Activated naive CD4-positive, alpha-beta T cell treated with anti-CD3 and anti-CD28 coated beads, Interleukin-2, amount 50 U/mL, for 16 hours (primary cell): ENCODE measurements at places on chromosomes 7 and 10.
A peak's percentile ranks its signal among the peaks of the same experiment; 100 is the strongest.

DNA sequence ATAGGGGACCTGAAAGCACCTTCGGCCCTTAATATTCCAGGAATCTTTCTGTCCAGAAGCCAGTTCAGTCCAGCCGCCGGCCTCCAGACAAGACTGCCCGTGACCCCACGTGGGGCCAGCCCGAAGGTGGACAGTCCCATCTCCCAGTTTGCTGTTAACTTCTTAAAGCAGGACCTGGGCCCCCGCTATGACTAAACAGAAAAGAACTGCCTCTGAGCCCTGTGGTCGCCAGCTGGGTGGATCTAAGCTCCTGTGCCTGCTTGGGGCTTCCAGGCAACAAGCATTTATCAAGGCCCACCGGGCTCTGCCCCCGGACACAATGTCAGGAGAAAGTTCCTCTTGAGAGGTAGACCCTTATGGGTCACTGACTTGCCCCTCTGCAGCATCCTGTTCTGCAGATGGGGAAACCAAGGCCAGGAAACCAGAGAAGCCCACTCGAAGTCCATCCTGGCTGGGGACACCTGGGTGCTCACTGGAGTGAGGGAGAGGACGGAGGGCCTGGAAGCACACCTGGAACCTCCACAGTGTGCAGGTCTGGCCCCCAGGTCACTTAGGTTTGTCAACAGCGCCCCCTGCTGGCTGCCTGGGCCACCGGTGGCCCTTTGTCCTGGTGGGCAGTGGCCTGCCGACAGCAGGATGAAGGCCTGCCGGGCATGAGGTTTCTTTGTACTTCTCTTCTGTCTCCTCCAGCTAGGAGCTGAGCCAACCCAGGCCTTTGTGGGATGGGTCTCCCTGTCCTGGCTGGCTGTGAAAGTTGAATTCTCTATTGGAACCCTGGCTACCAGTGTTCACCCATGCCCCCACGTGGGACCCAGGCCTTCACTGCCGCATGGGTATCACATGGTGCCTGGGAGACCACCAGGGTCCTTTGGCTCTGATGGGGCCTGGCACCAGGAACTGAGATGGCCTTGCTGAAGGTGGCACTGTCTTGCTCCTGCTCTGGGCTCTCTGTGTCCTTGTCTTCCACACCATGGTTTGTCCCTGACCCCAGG, 128.0 kb downstream of the ZMIZ1 start:
- peak; percentile 70 for DNase-seq

- DNase-seq = no peak
These were observed 1190.9 kb downstream of the TYW1 start for GRCh38 chr7:68187532-68187931.

GRCh38 chr7:32591938-32592337, 96.6 kb downstream of the AVL9 start:
- DNase-seq = no peak

- no peak for DNase-seq
These were observed 25.8 kb upstream of the ZRANB1 start for GRCh38 chr10:124916098-124916584.

GRCh38 chr7:16492513-16493062, 27.1 kb upstream of the SOSTDC1 start:
- no peak for DNase-seq

DNA sequence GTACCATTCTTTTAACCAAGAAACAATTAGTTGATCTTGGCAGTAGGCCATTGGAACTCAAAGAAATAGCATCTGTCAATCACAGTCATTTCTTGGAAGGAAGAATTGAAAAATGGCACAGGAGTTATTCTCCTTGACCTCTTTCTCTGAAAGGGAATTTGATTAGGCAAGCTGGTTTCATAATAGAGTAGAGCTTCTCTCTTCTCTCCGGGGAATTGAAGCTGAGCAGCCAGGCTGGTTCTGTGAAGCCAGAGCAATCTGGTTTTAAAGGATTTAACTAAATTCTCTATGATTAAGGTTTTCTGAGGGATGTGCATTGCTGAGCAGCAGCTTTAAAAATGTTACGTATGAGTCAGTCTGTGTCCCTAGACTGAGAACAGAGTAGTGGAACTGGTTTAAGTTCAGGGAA, 70.2 kb downstream of the AHCYL2 start:
- no peak for DNase-seq

- DNase-seq = no peak
These were observed 257.7 kb upstream of the GLI3 start for GRCh38 chr7:42494736-42495135.

GRCh38 chr10:79348640-79348988, 1.3 kb downstream of the PPIF start:
- DNase-seq = no peak

GRCh38 chr10:30371954-30372353, 22.9 kb upstream of the MTPAP start:
- DNase-seq = no peak

DNA sequence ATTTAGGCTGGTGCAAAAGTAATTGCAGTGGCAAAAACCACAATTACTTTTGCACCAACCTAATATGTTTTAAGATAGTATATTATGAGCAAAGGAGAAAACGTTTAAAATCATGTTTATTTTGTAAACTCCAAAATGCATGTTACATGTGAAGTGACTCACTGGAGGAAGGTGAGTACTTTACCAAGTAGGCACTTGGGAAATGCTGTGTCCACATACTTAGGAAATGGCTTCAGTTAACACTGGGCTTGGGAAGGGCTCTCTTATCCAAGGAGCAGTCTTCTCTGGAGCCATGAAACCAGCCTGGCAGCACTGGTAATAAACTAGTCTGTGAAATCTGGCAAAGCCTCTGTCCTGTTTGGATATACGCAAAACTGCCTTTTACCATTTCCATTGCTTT, 4.4 kb downstream of the RPS24 start:
- DNase-seq = no peak

DNA sequence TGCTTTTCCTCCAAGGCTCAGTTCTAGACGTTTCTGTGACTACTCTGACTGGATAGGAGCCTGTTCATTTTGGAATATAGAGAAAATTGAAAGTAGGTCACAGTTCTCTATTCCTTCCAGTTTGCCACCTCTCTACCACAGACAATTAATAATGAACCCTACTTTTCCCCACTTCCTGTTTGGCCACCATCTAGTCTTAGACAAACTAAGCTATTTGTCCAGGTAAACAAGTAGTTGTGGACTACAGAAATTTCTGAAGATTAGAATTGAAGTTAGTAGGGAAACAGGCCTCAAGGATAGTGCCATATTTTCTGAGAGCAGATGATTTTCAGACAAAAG, 87.0 kb downstream of the AUTS2 start:
- DNase-seq = no peak

DNA sequence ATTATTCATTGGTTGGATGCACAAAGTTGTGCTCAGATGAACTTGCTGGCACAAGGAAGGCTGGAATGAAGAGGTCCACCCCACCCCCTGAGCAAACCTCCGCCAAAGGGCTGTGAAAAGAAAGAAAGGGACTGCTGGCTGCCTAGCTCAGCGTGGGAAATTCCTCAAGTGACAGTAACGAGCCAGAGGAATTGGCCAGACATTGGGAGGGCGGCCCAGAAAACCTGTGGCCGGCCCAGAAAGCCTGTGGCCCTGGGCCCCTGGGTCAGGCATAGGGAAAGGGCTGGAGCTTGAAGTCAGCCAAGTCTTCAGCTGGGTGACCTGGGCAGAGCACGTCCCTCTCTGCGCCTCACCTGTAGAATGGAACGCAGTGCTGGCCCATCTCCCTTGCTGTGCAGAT, 30.6 kb upstream of the CTBP2 start:
- no peak for DNase-seq

- no peak for DNase-seq
These were observed 594.1 kb downstream of the GRM8 start for GRCh38 chr7:126658684-126659083.

GRCh38 chr10:90136731-90137316, 435.4 kb downstream of the KIF20B start:
- no peak for DNase-seq

- DNase-seq = no peak
These were observed 808.5 kb upstream of the CELF2 start for GRCh38 chr10:10209167-10209566.

DNA sequence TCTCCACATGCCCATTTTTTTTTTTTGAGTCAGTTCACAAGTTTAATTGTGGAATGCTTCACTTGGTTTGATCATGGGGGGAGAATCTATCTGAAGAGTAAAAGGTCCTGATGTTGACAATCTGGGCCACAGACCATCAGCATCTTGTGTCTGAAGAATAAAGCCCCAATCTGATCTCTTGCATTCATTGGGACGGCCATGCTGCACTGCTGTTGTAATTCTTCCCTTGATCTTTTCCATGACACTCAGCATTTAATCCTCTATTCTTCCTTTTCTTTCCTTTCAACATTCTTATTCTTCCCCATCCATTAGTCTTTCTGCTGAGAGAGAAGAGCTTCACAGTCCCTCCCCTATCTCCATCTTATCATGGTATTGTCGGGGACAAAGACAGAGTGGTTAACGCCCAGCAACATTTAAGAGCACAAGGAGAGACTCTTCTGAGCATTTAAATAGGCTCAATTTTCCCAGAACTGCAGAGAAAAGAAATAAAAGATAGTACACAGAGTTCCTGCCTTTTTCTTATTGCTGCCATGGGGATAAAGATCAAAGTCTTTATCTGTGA, 1157.3 kb downstream of the SORCS3 start:
- no peak for DNase-seq

- no peak for DNase-seq
These were observed 8.3 kb downstream of the SLC37A3 start for GRCh38 chr7:140390034-140390433.

- DNase-seq = no peak
These were observed 127.7 kb downstream of the DIP2C start for GRCh38 chr10:561721-562120.

GRCh38 chr10:33152146-33152545, 182.3 kb downstream of the NRP1 start:
- DNase-seq = no peak

DNA sequence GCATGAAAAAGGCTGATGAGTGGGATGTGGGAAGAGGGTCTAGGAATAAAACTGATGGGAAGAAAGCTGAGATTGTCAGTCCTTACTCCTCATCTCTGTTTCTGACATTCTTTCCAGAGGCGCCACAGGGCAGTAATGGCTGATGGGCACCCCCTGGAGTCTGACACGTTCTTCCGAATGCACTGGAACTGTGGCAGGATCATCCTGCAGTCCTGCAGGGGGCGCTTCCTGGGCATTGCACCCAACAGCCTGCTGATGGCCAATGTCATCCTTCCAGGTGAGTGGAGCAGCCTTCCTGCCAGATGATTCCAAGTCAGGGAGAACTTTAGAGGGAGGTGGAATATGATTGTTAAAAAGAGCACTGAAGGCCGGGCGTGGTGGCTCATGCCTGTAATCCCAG, 4.8 kb downstream of the FSCN3 start:
- DNase-seq = no peak

DNA sequence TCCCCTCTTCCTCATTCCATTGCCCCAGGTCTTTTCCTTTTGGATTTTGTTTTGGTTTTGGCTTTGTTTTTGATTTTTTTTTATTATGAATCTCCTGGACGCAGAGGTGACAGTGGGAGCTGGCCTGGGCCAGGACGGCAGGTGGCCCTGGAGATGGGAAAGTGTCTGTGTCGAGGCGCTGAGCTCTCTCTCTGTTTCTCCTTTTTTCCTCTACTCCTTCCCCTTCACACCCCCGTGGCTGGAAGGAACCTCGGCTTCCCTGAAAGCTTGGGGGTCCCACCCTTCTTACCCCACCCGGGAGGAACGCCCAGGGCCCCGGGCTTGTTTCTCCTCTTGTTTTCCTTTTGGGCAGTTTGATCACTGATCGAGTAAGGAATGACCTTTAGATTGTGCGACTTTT, 13.2 kb downstream of the TRIM8 start:
- DNase-seq = no peak

DNA sequence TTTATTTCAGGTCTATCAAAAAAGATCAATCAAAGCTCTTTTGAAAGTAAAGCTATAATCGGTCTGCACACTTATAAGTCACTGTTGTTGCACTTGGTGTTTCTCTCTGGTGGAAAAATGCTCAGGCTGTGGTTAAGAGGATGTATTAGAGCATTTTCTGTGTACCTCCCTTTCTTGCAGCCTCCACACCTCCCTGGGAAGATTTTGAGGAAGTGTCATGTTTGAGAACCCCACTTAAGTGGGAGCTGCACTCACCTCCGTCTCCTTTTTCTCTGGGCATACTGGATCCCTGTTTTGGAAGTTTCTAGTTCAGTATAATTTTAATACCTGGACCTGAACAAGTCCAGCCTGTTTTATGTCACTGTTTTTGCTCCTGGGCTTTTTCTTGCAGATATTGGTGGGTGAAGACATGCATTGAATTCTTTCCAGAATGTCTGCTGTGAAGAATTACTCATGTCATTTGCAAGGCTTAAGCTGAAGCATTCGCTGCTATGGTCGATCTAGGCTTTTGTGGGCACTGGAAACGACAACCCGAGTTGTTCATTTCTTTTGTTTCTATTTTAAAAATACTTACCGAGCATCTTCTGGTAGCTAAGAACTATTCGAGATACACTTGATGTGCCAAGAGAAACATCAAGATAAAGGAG, 36.6 kb downstream of the TCF7L2 start:
- no peak for DNase-seq

DNA sequence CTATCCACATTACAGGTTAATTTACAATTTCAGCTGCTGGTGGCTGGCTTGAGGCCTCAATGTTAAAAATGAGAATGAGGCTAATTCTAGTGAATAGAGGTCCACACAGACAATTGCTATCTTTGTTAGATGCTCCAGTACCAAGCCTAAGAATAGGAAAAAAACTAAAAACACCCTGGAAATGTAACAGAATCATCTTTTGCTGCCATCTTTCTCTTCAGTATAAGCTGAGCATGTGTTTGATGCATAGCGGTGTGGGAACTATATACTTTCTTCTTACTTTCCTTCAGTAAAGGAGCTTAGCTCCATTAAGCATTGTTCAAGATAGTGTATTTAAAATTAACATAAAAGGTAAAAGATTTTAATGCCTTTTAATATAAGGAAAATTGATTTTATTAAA, 5.6 kb downstream of the TMEM229A start:
- DNase-seq = no peak

- DNase-seq = no peak
These were observed 3.2 kb downstream of the ZNF775 start for GRCh38 chr7:150382123-150382843.

- no peak for DNase-seq
These were observed 79.5 kb downstream of the EZH2 start for GRCh38 chr7:148804343-148805235.

GRCh38 chr10:85702768-85703167, 663.8 kb downstream of the GRID1 start:
- DNase-seq = no peak

DNA sequence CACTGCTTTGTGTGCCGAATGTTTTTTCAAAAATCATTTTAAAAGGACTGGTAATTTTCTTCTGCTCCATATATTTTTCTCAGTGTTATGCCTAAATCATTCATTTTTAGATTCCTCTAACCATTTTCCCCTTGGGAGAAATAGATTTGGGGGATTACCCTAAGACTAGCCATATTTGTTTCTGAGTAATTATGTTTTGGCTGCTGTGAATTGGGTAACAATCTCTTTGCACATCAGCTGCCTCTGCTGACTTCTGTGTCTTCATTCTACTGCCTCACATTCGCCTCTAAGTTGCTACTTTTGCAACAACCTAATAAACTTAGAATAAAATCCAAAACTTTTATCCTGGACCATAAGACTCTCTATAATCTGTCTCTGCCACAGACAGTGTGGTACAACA, 18.5 kb upstream of the MRC1 start:
- DNase-seq = no peak
